ENCODE measurements at places on chromosomes 13 and 19. TPM values are rescaled to one million over a fixed set of nuclear protein-coding genes. Genes with fewer than 3 reads are reported as not detected.

The ZNF490 gene
- 6.2 TPM for total RNA-seq

The MISP gene
- total RNA-seq, result 320 TPM

GRCh38 chr13:40292536-40292935 lies 373.9 kb downstream of the FOXO1 start:
- H3K36me3 ChIP-seq, result no peaks in the 10 kb centered on the region
- no peaks in the 10 kb centered on the region for H3K4me1 ChIP-seq
- H3K27me3 ChIP-seq, result no peaks in the 10 kb centered on the region
- no peak overlapping the region for H3K4me3 ChIP-seq
- no peak overlapping the region for H3K27ac ChIP-seq

DNA sequence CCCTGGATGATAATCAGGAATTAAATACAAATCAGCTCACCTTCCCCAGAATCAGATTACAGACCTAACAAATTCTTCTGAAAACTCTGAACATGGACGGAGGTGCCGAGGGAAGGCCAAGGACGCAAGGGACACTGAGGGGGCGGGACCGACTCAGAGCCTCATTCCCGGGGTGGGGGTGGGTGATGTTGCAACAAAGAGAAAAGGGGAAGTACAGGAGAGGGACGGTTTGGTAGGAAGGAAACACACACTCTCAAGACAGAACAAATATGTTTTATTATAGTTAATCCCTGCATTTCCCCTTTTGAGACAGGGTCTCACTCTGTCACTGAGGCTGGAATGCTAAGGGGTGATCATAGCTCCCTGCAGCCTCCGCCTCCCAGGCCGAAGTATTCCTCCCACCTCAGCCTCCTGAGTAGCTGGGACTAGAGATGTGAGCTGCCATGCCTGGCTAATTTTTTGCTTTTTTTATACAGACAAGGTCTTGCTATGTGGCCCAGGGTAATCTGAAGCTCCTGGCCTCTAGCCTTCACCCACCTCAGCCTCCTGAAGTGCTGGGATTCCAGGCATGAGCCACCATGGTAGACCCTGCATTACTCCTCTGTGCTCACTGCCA lies 786 bp upstream of the LILRA2 start:
- H3K4me3 ChIP-seq, result no peak overlapping the region
- no peak overlapping the region for H3K27ac ChIP-seq
- no peaks in the 10 kb centered on the region for H3K4me1 ChIP-seq
- no peaks in the 10 kb centered on the region for H3K36me3 ChIP-seq
- no peak for DNase-seq
- H3K27me3 ChIP-seq, result no peaks in the 10 kb centered on the region

- H3K4me3 ChIP-seq, result no peak overlapping the region
- no peaks in the 10 kb centered on the region for H3K36me3 ChIP-seq
- no peaks in the 10 kb centered on the region for H3K4me1 ChIP-seq
- DNase-seq, result no peak
- H3K27me3 ChIP-seq, result no peaks in the 10 kb centered on the region
These were observed 56.3 kb downstream of the TNFSF13B start for GRCh38 chr13:108325863-108326262.

GRCh38 chr13:111210544-111211469 lies 95.7 kb downstream of the ARHGEF7 start:
- DNase-seq, result no peak
- H3K4me3 ChIP-seq, result no peak overlapping the region
- H3K4me1 ChIP-seq, result no peaks in the 10 kb centered on the region
- H3K27ac ChIP-seq, result no peak overlapping the region
- H3K36me3 ChIP-seq, result no peaks in the 10 kb centered on the region
- no peaks in the 10 kb centered on the region for H3K27me3 ChIP-seq

The HIF3A gene
- 5.7 TPM for total RNA-seq

The NRTN gene
- 1.8 TPM for total RNA-seq
